ENCODE measurements at places on chromosomes 6 and 20. TPM values are rescaled to one million over a fixed set of nuclear protein-coding genes. Genes with fewer than 3 reads are reported as not detected.

GSTA3 gene
- not detected for total RNA-seq

ZSWIM1 gene
- 8.2 TPM for total RNA-seq

NKX2-2 gene
- not detected for total RNA-seq

PNPLA1 gene
- not detected for total RNA-seq

LST1 gene
- 18.9 TPM for total RNA-seq

KCNK5 gene
- total RNA-seq = 16.7 TPM

AGER gene
- total RNA-seq = 7.5 TPM

DCDC2 gene
- total RNA-seq = not detected

OPRL1 gene
- total RNA-seq = 0.98 TPM

HLA-B gene
- 933 TPM for total RNA-seq

C6orf15 gene
- not detected for total RNA-seq

TCF19 gene
- total RNA-seq = 4.6 TPM

ANKRD6 gene
- 12.2 TPM for total RNA-seq

DNA sequence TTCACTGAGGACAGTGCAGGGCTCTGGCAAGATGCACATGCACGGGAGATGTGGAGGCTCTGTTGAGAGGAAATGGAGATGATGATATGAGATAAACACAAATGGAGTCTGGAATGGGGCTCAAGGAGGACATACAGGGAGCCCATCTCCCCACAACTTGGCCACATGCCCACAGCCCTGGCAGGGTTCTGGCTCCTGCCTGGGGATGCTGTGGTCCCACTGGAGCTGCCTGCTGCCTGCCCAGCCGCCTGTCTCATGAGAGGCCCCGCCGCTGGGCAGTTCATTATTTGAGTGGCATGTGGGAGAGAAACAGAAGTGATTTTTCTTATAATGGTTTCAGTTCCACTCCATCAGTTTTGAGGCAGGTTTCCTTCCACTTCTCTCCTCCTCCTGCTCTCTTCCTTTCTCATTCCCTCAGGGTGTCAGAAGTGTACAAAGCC, 133.6 kb upstream of the TRAF3IP2 start:
- no peak for DNase-seq

- no peak for DNase-seq
Observed at GRCh38 chr6:12232821-12233220, 57.3 kb upstream of the EDN1 start.

GRCh38 chr6:72741083-72741482, 119.2 kb downstream of the KCNQ5 start:
- no peak for DNase-seq

- DNase-seq = no peak
Observed at GRCh38 chr20:61451953-61452352, 199.9 kb downstream of the CDH4 start.

- no peak for DNase-seq
Observed at GRCh38 chr20:62773845-62774714, 22.2 kb upstream of the MRGBP start.

GRCh38 chr20:1964659-1965405, 29.0 kb downstream of the PDYN start:
- DNase-seq = no peak

DNA sequence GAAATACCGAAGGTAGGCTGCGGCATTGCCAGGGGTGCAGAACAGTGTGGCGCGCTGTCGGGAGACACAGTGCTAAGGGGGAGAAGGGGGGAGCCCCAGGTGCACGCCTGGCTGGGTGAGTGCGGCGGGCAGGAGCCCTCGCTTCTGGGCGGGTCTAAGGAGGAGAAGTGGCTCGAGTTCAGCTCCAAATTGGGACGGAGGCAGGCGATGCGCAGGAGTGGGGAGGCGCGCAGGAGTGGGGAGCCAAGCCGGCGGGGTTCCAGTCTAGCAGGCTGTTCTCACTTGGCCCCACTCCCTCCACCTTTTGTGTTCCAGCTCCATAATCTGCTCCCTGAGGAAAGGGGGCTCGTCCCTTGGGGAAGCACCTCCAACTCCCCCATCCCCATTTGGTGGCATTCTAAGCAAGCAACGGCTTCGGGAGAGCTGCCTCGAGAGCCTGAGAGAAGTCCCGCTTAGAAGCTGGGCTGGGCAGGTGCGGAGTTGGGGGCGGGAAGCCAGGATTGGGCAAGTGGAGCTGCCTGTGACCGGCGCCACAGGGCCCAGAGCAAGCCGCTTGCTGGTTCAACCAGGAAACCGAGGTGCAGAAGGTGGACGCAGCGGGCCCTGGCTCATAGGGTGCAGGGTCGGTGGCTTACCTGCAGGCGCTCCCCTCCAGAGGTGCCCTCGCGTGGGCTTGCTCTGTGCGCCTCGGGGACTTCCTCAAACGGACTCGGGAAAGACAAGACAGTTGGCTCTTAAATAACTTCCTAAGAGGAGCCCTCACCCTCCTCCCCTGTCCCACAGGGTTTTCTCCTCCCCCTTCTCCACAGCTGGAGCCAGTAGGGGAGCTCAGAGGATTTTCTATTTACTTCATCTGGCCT, at the start of gene F13A1:
F13A1 (minus strand) TSS at position 711 of the 860 bp plus-strand sequence. CDS start 1,998 bp downstream, outside the sequence.
- DNase-seq = no peak

DNA sequence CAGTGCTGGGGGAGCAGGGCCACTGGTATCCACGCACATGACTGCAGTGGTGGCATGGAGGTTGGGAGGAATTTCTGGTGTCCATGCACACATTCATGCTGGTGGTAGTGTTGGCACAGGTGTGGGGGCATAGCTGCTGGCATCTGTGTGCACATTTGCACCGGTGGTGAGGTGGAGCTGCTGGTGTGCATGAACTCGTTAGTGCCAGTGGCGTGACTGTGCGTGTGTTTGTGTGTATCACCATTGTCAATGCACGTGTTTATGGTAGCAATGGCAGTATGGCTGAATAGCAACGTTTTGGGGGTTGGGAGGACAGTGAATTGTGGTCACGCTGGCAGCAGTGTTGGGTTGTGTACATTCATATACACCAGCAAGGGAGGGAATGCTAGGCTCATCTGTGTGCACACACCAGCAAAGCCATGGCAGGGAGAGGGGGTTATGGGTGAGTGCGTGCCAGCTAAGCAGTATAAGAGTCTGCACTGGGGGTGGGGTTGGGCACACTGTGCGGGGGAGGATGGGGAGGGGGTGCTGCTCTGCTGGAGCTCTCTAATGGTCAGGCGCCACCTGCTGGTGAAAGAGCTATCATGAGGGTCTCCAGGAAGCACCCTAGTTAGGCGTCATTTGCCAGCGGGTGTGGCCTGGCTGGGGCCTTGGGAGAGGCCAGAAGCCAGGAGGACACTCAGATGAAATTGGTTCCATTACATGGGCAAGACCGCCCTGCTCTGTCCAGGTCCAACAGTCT, 626.1 kb upstream of the ID4 start:
- no peak for DNase-seq

DNA sequence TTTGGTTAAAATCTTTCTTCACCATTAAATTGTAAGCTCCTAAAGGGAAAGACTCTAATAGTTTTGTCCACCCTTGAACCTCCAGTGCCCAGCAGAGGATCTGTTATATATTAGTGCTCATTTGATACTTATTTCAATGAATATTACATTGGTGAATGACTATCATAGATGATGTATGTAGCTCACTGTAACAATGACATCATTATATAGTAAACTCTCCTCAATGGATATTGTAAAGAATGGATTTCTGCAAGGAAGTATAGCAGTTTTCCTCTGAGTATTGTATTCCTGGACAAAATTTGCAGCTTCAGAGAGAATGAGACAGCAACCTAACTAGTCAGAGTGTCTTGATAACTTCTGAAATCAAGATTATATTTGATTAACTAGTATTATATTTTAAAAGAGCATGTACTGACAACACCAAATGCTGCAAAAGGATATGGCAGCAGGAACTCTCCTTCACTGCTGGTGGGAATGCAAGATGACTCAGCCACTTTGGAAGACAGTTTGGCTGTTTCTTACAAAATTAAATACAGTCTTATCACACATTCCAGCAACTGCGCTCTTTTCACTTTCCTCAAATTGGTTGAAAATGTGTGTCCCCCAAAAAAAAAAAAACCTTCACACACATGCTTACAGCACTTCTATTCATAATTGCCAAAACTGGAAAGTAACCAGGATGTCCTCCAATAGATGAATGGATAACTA, 189.8 kb upstream of the OPRM1 start:
- DNase-seq = no peak

GRCh38 chr6:105488516-105489215, 85.8 kb upstream of the PREP start:
- no peak for DNase-seq

GRCh38 chr6:7727086-7727945, 1.4 kb downstream of the BMP6 start:
- DNase-seq = no peak

GRCh38 chr6:56715741-56716140, 73.1 kb upstream of the DST start:
- no peak for DNase-seq

GRCh38 chr6:18400831-18401446, 13.8 kb downstream of the RNF144B start:
- no peak for DNase-seq

- DNase-seq = no peak
Observed at GRCh38 chr6:72626126-72626525, 4.3 kb downstream of the KCNQ5 start.

DNA sequence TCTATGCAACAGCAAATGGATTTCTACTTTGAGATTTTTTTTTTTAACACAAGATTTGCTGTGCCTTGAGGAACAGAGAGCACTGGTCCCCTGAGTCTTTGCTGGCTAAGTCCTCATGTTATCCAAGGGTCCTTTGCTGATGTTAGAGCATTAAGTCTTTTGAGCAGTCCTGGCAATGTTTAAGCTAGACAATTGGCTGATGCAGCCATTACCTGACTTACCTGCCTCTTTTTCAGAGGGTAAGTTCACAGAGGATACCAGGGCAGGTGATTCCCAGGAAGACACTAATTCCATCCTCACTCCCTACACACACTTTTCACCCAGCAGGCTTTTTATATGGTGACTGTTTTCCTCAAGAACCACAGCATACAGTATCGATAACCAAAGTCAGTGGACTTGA, 337.7 kb downstream of the HDGFL1 start:
- DNase-seq = no peak

DNA sequence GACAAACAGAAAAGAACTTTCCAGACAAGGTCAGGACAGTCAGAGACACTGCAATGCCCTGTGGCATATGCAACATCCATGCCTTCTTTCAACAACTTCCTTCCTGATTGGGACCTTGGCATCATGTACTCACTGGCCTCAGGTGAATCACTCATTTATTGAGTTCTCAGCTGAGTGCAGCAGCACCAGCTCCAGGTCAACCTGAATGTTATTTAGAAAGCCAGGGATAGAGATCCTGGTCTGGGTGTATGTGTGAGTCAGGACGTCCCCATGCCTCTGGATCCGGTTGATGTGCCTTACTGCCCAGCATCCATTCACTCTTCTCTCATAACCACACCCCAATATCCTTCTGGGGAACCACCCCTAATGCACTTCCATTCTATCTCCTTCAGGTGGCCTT, 54.4 kb downstream of the SNRNP48 start:
- no peak for DNase-seq

DNA sequence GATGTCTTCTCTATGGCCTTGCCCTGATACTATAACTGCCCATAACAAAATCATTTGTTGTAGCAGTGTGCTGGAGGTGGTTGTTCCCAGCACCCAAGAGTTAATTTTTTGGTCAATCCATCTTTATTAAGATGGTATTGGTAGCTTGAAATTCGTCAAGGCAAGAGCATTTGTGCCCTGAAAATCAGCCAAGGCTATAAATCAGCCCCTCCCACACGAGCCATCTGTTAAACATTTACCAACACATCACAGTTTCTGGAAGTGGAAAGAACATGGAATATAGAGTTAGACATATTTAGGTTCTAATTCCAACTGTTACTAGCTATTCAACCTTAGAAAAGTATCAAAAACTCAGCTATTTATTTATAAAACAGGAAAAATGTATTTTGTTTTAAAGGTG, 888.4 kb upstream of the GJE1 start:
- no peak for DNase-seq

DNA sequence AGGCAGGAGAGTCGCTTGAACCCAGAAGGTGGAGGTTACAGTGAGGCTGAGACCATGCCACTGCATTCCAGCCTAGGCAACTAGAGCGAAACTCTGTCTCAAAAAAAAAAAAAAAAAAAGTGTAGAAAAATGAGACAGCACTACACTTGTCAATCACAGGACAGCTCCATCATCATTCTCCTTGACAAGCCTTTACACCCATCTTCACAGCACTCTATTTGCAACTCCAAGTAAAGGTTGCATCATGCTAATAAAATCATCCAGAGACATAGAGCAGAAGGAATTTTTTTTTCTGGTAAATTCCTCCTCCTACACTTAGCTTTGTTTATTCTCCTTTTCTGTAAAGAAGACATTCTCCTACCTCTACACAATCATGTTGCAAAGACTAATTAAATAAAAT, 791.0 kb upstream of the HS3ST5 start:
- DNase-seq = no peak

- no peak for DNase-seq
Observed at GRCh38 chr20:11965602-11966001, 47.9 kb downstream of the BTBD3 start.

DNA sequence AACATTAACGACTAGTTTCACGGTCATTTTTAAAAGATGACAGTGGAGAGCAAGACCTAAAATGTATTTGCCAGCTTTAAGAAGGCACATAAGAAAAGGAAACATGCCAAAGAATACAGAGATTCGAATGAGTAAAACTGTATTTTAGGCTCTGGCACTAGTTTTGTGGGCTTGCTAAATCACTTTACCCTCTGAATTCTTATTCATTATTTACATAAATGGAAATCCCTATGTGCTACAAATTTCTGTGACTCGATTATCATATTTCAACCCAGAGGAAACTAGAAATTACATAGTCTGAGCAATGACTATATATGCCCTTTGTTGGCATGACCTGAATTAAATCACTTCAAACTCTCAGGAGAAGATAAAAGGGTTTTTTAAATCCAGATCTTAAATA, 441.7 kb upstream of the RNF217 start:
- DNase-seq = no peak

- DNase-seq = no peak
Observed at GRCh38 chr6:119323931-119324330, 25.6 kb downstream of the MAN1A1 start.

- no peak for DNase-seq
Observed at GRCh38 chr6:166245148-166245547, 63.0 kb downstream of the PRR18 start.

- peak; percentile 89 for DNase-seq
Observed at GRCh38 chr6:3063733-3064700, 4.3 kb upstream of the RIPK1 start.

DNA sequence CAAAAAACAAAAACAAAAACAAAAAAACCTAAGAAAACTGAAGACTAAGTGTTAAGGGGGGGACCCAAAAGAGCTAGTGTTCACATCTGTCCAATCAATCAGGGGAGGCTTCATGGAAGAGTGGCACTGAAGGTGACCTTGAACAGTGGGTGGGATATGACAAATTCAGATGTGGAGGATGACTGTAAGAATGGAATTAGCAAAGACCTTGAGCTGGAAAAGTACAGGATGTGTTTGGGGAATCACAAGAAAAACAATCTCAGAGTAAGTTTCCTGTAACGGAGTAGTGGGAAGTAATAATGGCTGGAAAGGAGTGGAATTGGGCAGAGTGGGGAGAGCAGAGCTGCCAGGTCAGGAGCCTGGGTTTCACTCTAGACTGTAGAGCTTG, 2.9 kb upstream of the IER3 start:
- no peak for DNase-seq

- DNase-seq = no peak
Observed at GRCh38 chr6:3032986-3033385, 33.3 kb downstream of the NQO2 start.

- no peak for DNase-seq
Observed at GRCh38 chr20:2955257-2955970, 82.1 kb downstream of the PTPRA start.

Measured in tibial nerve (tissue), 4 donors.